Fibroblast of gingiva (primary cell): ENCODE measurements at places on chromosomes 3 and 15.

GRCh38 chr3:188944108-188944507 is 227.7 kb upstream of the TPRG1 start:
- peak; percentile 64 for DNase-seq

DNA sequence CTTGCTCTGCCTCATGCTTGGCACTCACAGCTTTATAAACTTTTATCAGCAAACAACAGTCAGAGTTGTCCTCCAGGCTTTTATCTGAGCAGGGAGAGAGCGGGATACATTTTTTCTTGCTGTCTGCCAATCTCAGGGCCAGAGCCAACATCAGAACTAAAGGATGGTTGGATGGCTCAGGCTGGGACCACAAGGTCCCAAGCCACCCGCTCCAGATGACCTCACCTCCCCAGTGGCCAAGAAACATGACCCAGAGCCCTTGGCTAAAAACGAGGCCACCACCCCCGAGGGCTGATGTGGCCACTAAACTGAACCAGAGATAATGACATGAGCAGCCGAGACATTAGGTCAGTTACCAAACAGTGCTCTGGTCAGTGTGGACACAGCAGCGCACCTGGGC is 18.8 kb upstream of the SPATA12 start:
- DNase-seq, result no peak

DNA sequence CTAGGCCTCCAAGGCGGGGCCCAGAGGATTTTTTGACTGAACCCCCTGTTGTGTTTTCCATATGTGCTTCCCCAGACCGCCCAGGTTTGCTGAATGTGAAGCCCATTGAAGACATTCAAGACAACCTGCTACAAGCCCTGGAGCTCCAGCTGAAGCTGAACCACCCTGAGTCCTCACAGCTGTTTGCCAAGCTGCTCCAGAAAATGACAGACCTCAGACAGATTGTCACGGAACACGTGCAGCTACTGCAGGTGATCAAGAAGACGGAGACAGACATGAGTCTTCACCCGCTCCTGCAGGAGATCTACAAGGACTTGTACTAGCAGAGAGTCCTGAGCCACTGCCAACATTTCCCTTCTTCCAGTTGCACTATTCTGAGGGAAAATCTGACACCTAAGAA is 50.5 kb upstream of the TSEN2 start:
- no peak for DNase-seq

- no peak for DNase-seq
These were observed 103.6 kb downstream of the TGFBR2 start for GRCh38 chr3:30710017-30710416.

GRCh38 chr3:32420126-32421038 is 28.7 kb downstream of the CMTM7 start:
- DNase-seq, result no peak

DNA sequence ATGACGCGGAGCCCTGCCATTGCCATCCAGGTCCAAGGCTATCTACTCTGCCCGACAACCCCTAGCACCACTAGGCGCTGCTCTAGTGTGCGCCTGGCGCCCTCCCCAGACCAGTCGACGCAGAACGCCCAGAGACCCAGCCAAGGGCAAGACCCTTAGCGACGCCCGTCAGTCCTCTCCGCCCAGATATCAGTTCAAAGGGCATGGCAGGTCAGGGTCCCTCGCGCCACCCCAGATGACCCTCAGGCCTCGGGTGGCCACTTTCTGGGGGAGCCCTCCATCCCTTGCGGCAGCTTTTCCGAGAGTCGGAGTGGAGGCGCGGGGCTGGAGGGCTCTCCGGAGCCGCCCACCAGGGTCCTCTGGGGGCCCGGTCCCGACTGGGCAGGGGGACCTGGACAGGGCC is 371 bp upstream of the CLSTN2 start:
- no peak for DNase-seq

DNA sequence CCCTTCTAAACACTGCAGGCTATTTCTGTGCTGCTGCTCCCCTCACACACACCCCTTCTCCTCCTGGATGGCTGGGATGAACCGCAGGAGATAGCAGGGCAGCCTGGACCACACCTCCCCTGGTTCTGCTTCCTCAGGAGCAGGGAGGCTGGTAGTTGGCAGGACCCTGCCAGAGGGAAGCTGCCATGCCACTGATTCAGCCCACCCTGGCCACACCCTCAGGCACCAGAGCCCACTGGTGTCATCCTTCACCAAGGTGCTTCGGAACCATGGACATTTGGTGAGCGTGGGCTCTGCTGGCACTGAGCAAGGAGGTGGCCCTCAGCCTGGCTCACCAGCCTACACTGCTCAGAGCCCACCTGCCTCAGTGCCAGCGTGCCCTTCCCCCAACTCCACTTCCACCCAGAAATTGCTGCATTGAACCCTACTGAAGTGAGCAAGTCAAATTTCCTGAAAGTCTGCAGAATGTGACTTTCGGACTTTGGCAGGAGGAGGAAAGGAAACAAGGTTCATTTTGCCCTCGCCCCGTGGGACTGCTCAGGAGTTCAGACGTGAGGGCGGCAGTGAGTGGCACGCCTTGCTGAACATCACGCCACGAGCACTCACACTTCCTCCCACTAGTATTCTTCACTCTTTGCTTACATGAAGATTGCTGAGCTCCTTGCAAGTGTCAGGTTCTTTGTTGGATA is 26.3 kb downstream of the BMF start:
- no peak for DNase-seq

DNA sequence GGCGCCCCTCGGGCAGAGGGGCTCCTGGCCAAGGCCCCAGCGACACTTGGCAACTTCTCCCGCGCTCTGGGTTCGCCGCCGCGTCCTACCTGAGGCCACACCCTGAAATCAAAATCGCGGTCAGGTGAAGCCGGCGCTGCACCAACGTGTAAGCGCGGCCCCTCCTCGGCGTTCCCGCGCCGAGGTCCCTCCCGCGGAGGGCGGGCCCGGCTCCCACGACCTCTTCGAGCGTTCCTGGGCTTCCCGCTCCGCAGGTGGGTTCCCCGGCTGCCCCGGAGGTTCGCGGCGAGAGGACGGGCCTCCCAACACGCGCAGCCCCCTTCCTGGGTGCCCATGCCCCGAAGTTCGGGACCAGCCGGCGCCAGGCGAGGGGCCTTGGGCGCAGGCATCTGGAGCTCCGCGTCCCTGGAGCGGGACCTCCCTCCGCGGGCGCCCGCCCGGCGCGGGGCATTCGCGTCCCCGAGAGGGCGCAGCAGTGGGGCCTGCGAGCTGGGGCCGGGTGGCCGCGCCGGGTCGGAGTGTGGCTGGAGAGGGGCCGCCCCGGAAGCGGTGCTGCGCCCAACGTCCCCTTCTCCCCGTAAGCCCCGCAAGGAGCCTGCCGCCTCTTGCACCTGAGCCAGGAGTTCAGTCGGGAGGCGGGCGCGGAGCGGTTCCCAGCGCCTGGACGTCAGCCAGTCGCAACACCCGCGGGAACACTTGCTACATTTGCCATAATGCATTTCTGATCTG is 13.7 kb downstream of the PAK6 start:
- DNase-seq, result no peak

DNA sequence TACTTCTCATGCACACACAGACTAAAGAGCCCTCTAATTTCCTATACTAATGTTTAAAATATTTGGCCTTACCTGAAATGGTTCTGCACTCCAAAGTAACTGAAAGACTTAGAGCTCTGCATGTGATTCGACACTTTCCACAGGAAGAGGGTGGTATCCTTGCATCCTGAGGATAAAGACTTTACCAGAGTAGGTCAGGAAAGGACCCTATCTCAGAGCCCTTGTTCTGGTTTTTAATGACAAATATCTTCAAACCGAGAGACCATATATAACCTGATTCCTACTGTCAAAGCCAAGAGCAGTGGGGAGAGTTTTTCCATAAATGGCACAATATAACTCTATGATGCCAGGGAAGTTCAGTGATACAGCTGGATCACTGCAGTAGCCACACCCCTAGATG is at the start of gene GP5:
Gene GP5, minus strand, starts transcription at position 101 of the 400 bp plus-strand sequence. CDS start 984 bp downstream, outside the sequence.
- DNase-seq, result no peak

DNA sequence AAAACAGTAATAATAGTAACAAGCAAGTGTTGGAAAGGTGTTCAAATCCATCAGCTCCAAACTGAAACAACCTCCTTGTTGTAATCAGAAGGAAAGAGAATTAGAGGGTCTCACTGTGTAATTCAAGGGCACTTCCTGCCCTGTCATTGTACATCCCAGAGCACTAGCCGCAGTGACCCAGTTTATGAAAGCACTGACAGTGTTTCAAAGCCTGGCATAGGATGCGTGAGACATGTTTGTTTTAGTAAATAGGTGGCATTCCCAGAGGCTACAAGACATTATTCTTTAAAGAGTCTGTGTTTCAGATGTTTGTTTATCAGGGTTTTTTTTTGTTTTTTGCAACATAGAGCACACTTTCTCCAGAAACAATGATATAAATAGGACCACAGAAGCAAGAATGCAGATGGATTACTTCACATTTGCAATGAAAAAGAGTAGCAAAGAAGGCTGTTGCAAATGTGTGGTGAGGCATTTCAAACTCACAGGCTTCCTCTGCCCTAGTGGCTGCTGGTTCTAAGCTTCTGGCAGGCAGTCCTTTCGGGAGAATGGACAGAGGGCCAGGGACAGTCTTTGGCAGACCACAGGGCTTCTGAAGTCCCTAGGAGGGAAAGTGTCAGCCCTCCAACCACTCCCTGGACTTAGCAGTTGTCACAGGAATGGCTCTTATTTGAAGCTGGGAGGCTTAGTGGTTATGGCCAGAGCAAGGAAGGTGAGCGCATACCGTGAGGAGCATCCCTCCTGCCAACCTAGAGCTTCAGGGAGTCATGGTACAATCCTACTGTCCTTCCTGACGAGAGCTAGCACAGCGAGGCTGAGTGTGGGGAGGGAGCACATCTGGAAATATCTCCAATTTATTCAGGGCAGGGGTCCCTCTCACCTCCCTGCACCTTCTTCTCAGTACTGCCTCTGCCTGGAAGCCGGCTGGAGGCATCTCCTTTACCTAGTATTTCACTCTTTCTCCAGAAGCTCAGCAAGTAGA is 31.4 kb upstream of the TIPARP start:
- DNase-seq, result peak; percentile 70

DNA sequence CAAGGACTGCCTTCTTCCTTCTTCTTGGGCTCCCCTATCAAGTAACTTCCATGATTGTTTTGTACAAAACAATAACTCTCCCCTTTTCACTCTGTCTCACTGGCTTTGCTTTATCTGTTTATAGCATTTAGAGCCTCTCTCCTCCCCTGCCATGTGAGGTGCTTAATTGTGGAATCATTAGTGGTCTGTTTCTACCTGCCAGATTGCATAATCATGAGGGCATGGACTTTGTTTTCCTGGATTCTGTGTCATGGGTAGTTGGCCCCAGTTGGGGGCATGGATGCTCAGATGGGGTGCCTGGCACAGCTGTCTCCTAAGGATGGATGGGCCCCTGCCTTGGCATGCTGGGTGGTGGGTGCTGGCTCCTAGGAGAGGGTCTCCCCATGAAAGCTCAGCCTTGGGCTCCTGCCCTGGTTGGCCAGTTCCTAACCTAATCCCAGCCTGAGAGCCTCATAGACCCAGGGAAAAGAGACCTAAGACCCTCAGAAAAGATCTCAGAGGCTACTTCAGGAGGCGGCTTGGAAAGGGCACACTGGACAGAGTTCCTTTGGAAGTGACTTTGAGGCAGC is 8.0 kb upstream of the CTXND1 start:
- no peak for DNase-seq
